ENCODE measurements at places on chromosomes 2 and 18.

GRCh38 chr2:9238591-9239326, 32.1 kb downstream of the ASAP2 start:
- DNase-seq: no peak

DNA sequence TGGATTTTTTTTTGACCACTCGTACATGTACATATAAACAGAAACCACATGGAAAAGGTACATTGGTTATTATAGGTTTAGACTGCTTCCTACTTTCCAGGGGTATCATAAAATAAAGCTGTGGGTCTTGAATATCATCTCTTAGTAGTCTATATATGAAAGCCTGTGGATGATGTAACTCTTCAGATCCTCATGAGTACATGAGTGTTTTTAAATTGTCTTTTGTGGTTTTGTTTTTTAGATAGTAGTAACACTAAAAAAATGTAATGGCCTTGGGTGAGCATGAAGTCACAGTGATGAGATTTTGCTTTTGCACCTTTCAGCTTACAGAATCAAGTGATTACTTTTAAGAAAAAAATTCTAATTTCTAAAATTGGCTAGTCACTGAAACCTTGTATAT, 80.2 kb downstream of the RAB3GAP1 start:
- DNase-seq: peak; percentile 59

DNA sequence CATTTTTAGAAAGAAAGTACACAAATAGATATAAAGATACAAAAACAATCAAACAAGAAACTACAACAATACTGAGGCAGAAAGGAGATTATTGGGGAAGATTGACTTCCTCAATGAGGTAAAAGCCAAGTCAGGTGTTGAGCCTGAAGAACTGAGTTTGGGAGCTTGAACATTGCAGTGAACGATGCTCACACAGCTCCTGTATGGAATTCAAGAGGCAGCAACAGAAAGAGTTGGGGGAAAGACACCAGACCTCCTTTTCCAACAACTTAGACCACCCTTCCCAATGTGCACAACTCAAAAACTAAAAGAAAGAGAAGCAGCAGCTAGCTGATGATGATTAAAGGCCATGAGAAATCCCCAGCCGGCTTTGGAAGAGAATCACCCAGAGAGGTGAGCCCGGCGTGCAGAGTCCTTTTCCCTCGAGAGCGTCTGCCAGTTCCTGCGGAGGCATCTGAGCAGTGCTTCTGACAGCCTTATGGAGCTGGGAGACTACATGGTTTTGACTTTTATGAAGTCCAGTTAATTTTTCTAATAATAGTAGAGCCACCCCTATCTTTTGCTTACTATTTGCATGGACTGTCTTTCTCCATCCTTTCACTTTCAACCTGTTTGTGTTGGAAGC, 106.9 kb upstream of the RFX8 start:
- no peak for DNase-seq

- no peak for DNase-seq
Measured at GRCh38 chr2:186342029-186342428, 144.0 kb upstream of the ZC3H15 start.

DNA sequence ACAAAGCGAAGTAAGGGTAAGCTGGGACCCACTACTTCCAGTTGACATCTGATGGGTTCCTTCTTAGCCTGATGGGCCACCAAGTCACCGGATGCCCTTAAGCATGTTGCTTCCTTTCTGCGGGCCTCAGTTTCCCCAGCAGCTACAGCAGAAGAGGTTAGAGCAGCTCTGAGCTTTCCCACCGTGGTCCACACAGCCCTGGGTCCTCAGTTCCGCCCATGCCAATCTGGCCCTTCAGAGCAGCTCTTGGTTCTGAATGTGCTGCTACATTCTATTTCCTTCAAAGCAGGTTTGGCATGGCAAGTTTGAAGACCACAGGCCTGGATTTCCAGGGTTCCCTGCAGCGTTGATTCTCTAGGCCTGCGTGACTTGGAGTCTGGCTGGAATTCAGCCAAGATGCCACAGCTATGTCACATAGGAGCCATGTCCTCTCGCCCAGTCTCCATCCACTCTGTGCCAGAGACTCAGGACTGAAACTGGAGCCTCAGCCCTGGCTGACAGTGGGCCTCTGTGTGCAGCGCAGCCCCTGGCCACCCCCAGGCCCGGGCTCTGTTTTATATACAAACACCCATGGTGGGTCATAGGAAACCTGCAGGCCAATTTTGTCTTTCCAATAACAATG, 79.6 kb downstream of the TFCP2L1 start:
- DNase-seq: no peak

DNA sequence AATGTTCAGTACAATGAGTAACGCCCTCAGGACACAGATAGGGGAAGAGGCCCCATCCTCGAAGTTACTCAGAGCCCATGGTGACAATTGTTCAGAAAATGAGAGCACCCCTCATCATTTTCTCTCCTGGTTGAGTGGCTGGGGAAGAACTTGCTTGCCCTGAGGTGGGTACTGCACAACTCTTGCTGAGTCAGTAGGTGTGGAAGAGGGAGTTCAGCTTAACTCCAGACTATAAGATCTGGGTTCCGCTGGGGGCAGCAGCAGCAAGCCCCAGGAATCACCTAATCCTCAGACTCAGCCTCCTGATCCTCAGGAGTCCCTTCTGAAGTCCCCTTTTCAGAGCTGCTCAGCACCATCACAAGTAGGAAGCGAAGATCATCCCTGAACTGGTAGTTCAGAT, 123.7 kb downstream of the PIEZO2 start:
- DNase-seq: no peak

DNA sequence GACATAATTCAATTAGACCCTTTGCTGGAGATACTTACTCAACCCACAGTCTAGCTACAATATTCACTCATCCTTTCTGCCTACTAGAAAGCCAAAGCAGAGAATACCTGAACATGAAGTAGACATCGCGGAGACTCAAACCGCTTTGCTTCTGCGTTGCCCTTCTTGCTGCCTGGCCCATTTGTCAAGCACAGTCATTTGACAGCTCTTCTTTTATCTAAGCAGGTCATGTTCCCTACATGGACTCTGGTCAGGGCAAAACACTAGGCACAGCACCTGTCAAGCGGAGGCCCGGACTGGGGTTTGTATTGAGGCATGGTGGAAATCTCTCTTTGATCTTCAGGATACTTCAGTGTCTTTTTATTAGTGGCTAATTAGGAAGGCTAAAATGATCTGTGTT, 89.7 kb downstream of the FARSB start:
- DNase-seq: no peak

DNA sequence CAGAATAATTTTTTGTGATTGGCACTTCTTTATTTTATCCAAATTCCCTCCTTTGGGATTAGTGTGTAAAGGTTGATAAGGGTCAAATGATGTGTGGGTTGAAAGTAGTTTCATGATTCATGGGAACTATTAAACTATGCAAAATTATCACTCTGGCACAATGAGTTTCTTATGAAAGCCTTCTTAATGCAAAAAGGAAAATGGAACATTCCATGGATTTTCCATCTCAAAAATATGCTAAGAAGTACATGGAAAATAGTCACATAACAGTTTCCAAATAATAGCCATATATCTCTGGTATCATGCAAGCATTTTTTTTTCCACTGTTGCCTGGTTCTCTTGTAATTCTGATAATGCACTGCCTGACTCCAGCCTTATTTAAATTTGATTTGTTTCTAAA, 639.7 kb downstream of the NR4A2 start:
- no peak for DNase-seq

- DNase-seq: peak; percentile 84
Measured at GRCh38 chr2:3604991-3605961, 10.4 kb downstream of the COLEC11 start.

- peak; percentile 33 for DNase-seq
Measured at GRCh38 chr2:56118474-56118873, 65.3 kb upstream of the CCDC85A start.

DNA sequence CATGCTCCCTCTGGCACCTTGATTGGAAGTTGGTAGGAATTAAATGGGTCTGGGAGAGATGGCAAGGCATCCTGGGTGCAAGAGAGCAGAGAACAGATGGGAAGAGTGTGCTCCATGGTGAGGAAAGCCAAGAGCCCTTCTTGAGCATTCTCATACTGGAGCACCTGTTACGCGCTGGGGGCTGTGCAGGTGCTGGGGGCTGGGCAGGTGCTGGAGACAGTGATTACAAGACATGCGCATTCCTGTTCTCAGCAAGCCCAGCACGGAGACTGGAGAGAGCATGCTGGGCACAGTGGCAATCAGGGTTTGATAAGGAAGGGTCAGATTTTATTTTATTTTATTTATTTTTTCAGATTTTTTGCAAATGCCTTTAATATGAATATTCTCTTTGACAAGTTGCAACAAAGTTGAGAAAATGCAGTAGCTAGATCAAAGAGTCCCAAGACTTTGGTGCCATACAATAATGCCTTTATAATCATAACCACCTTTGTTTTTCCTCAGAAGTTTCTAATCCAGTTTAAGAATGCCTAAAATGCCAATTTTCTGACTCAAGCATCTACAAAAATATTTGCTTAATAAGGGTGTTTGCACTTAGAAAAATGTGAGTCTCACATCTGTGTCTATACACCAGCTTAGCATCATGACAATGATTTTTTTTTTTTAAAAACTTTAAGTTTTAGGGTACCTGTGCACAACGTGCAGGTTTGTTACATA, 193.3 kb downstream of the RNF152 start:
- no peak for DNase-seq

DNA sequence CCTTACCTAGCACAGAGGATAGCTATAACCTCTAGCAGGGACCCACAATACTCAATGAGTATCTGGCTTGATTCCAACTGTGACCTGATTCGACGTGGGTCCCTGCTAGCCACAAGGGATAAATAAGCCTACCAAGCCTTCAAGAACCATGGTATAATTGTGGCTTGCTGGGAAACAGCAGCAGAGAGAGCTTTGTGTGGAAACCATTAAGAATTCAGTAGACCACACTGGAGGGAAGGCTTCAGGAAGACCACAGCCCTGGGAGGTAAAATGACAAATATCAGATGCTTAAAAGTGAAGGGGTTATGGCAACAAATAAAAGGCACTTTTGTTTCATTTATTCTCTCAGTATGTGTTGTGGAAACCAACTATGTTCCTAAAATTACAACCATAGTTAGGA, 82.6 kb upstream of the WIPF1 start:
- DNase-seq: no peak

DNA sequence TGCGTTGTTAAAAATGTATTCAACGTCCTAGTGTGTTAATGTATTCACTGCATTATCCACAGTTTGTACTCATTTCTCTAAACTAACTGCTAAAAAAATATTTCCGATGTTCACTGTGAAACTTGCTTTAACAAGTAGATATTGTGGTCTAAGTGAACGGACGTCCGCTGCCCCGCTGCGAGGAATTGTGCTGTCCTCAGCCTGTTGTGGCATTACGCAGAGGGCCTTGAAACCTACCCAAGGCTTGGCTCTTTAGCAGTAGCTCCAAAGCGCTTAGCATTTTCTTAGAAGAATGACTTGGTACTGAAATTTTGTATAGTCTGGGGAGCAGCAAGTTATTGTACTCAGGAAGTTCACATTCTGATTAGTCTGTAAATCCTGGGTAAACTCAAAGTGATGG, 136.5 kb upstream of the SP5 start:
- DNase-seq: no peak

GRCh38 chr18:59323931-59324622, 5.6 kb upstream of the CPLX4 start:
- no peak for DNase-seq

- no peak for DNase-seq
Measured at GRCh38 chr18:34001376-34001775, 223.3 kb downstream of the NOL4 start.

- DNase-seq: peak; percentile 43
Measured at GRCh38 chr2:42125841-42126594, 43.1 kb upstream of the EML4 start.

DNA sequence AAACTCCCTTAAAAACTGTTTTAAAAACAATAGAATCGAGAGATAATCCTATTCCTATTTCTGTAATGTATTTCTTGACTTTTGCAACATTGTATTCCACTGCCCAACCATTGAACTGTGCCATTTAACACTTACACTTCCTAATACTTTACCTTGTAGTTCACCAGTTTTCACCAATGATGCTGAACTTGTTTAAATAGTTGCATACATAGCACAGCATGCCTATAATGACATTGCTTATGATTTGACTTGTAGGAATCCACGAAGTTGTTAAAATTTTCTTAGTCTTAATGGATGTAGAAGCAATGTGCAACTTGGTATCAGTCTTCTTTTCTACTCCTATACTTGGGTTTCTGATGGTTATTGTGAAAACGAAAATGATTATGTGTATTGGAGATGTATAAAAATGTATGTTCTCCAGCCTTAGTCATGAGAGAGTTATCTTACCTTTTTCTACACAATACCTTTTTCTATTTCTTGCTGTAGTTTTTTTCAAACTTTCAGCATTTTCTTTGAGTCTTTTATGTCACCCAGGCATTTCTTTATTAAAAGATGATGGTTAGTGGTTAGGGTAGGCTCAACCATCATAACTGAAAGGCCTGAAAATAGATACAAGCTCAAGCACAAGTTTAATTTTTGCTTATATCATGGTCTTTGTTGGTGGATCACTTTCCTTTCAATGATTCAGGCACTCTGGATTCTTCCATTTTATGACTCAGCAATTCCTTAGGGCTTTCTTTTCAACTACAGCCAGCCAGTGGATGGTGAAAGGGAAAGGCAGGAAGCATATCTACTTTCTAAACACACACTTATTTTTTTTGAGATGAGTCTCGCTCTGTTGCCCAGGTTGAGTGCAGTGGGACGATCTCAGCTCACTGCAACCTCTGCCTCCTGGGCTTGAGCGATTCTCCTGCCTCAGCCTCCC, 9.4 kb downstream of the GPD2 start:
- DNase-seq: peak; percentile 32

Measured in OCI-M1 (cell line).